ENCODE measurements at places on chromosomes 12 and 14.

GRCh38 chr12:116164250-116165035 is 113.0 kb downstream of the MED13L start:
- H3K27ac ChIP-seq = no peak overlapping the region
- peaks cover 4% of the 10 kb centered on the region for H3K4me1 ChIP-seq
- no peaks in the 10 kb centered on the region for H3K36me3 ChIP-seq
- no peak for DNase-seq

GRCh38 chr12:90151491-90152015 is 442.9 kb upstream of the ATP2B1 start:
- no peak overlapping the region for H3K4me3 ChIP-seq
- no peaks in the 10 kb centered on the region for H3K36me3 ChIP-seq
- peak; percentile 32 for DNase-seq
- no peak overlapping the region for H3K27ac ChIP-seq

GRCh38 chr14:67722293-67722692 is 20.6 kb downstream of the RDH12 start:
- H3K4me3 ChIP-seq = no peak overlapping the region
- no peak overlapping the region for H3K27ac ChIP-seq
- no peaks in the 10 kb centered on the region for H3K36me3 ChIP-seq
- no peaks in the 10 kb centered on the region for H3K4me1 ChIP-seq

DNA sequence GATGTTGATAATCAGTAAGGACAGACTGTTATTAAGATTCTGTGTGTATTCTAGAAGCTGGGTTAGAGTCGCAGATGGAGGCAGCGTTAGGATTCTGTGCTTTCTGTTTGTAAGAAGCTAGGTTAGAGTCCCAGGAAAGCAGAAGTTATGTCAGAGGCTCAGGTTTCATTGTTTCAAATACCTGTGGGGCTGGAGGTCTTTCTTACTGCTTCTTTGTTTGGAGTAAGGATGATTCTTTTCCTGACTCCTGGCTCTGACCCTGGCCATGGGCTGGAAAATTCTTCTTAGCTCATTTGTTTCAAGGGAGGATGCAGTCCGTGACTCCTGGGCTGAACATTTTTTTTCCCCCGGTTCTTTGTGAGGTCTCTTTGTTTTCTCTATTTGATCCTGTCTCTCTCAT is 5.2 kb downstream of the MUCL1 start:
- H3K4me1 ChIP-seq = no peaks in the 10 kb centered on the region
- H3K27ac ChIP-seq = no peak overlapping the region
- no peak overlapping the region for H3K4me3 ChIP-seq
- DNase-seq = no peak
- no peaks in the 10 kb centered on the region for H3K36me3 ChIP-seq

DNA sequence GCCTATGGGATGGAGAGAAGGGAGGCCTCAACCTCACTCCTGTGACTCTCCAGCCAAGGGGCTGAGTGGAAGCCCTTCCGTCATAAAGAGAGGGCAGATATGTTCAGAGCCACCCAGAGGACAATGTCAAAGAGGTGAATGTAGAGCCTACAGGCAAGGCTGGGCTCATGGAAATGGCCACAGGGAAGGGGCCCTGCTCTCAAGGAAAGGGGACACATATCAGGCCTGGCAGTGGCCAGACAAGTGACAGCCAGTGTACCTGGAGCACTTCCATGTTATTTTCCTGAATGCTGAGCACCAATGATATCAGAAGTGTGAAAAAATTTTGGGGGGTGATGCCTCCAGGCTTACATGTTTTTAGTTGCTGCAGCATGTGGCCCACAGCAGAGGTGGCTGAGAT is 36.6 kb upstream of the DDX11 start:
- no peaks in the 10 kb centered on the region for H3K4me1 ChIP-seq
- no peak overlapping the region for H3K4me3 ChIP-seq
- H3K27me3 ChIP-seq = no peaks in the 10 kb centered on the region

- H3K36me3 ChIP-seq = no peaks in the 10 kb centered on the region
- no peaks in the 10 kb centered on the region for H3K27me3 ChIP-seq
- no peaks in the 10 kb centered on the region for H3K4me1 ChIP-seq
Observed at GRCh38 chr14:58972233-58973017, 216.0 kb upstream of the DAAM1 start.

DNA sequence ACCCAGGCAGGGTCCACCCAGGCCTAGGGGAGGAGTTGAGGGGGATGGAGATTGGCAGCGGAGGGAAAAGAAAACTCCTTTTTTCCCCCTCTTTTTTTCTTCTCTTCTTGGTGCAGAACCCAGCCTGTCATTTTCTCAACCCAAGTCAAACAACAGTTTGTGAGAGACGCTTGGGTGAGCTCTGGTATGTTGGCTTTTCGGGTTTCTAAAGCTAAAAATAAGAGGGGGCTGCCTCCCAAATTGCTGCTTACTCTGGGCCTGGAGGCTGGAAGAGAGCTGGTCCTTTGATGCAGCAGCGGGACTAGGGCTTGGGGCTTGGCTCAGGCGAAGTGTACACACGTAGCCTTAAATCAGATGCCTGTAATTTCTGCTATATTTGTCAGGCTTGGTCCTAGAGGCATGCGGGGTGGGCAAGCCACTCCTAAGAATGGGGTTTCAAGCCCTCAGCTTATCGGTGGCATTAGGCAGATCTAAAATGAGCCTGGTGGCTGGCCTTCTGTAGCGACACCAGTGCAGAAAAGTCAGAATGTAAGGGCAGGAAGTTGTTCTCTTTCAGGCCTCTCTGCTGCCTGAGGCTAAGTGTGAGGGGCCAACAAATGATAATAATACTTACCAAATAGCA is 816 bp upstream of the SLC8A3 start:
- H3K27me3 ChIP-seq = peaks cover 6% of the 10 kb centered on the region
- H3K4me1 ChIP-seq = no peaks in the 10 kb centered on the region
- H3K36me3 ChIP-seq = no peaks in the 10 kb centered on the region
- peak; percentile 10 for DNase-seq

GRCh38 chr12:100213016-100213891 is 12.6 kb downstream of the ACTR6 start:
- peaks cover 2% of the 10 kb centered on the region for H3K4me1 ChIP-seq
- H3K27me3 ChIP-seq = no peaks in the 10 kb centered on the region
- no peak overlapping the region for H3K27ac ChIP-seq
- no peak for DNase-seq
- peaks cover 13% of the 10 kb centered on the region for H3K36me3 ChIP-seq

DNA sequence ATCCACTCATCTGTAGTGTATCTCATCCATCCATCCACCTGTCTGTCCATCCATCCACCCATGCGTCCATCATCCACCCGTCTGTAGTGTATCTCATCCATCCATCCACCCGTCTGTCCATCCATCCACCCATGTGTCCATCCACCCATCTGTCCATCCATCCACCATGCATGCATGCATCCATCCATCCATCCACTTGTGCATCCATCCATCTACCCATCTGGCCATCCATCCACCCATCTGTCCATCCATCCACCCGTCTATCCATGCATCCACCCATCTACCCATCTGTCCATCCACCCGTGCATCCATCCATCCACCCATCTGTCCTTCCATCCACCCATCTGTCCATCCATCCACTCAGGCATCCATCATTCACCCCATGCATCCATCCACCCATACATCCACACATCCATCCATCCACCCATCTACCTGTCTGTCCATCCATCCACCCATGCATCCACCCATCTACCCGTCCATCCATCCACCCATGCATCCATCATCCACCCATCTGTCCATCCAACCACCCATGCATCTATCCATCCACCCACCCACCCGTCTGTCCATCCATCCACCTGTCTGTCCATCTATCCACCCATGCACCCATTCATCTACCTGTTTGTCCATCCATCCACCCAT is 28.5 kb downstream of the FBRSL1 start:
- no peaks in the 10 kb centered on the region for H3K27me3 ChIP-seq
- no peak overlapping the region for H3K4me3 ChIP-seq
- peaks cover 5% of the 10 kb centered on the region for H3K36me3 ChIP-seq
- no peak overlapping the region for H3K27ac ChIP-seq

- no peaks in the 10 kb centered on the region for H3K4me1 ChIP-seq
- no peak for DNase-seq
- no peak overlapping the region for H3K27ac ChIP-seq
- H3K4me3 ChIP-seq = no peak overlapping the region
- H3K36me3 ChIP-seq = no peaks in the 10 kb centered on the region
Observed at GRCh38 chr14:60773558-60773957, 39.0 kb downstream of the MNAT1 start.

- no peak for DNase-seq
- no peak overlapping the region for H3K27ac ChIP-seq
- no peaks in the 10 kb centered on the region for H3K27me3 ChIP-seq
- no peaks in the 10 kb centered on the region for H3K36me3 ChIP-seq
Observed at GRCh38 chr12:63305901-63306875, 155.2 kb upstream of the AVPR1A start.

DNA sequence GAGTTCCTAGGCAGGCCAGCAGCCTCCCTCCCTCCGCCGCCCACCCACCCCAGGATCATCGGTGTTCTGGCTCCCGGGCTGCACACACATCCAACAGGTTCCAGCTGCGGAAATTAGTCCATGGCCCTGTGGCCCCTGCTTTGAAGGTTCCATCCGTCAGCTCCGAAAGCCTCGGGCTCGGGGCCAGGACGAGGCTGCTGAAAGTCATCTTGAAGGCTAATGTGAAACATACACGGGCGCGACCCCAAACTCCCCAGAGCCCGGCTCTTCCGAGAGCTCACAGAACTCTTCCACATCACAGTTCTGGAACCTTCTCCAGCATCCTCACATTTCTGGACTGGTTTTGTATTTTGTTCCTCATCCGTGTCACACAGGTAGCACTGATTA is 19.8 kb downstream of the KDM2B start:
- H3K27me3 ChIP-seq = no peaks in the 10 kb centered on the region
- H3K4me3 ChIP-seq = no peak overlapping the region
- no peaks in the 10 kb centered on the region for H3K36me3 ChIP-seq
- no peaks in the 10 kb centered on the region for H3K4me1 ChIP-seq

- H3K36me3 ChIP-seq = peaks cover 12% of the 10 kb centered on the region
- no peak overlapping the region for H3K4me3 ChIP-seq
- peak; percentile 79 for DNase-seq
- peaks cover 2% of the 10 kb centered on the region for H3K4me1 ChIP-seq
- no peaks in the 10 kb centered on the region for H3K27me3 ChIP-seq
- peak overlapping the region; percentile 1 for H3K27ac ChIP-seq
Observed at GRCh38 chr14:90301668-90302090, 30.1 kb downstream of the NRDE2 start.

GRCh38 chr12:31897781-31898503 is 61.3 kb upstream of the RESF1 start:
- no peak overlapping the region for H3K27ac ChIP-seq
- peak overlapping the region; percentile 38 for H3K4me3 ChIP-seq
- H3K27me3 ChIP-seq = no peaks in the 10 kb centered on the region
- peak; percentile 83 for DNase-seq
- H3K4me1 ChIP-seq = no peaks in the 10 kb centered on the region

GRCh38 chr14:47302121-47302520 is 373.3 kb downstream of the MDGA2 start:
- no peaks in the 10 kb centered on the region for H3K27me3 ChIP-seq
- H3K4me3 ChIP-seq = no peak overlapping the region
- H3K4me1 ChIP-seq = no peaks in the 10 kb centered on the region
- H3K27ac ChIP-seq = no peak overlapping the region

DNA sequence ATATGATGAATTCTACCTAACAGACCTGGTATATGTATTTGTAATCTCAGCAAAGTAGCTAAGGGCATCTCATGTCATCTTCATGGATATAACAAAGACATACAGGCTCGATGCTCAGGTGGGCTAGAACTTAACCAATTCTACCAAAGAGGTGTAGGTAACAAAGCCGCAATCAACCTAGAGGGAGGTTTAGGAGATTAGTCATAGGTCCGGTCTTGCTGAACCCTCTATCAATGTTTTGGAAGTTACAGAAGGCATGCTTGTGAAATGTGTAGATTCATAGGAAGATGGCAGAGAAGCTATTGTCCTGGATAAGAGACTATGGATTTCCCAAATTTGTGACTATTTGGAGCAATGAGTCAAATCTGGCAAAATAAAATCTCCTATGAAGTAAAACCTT is 42.6 kb upstream of the SYCP3 start:
- no peaks in the 10 kb centered on the region for H3K4me1 ChIP-seq
- H3K4me3 ChIP-seq = no peak overlapping the region
- DNase-seq = no peak
- H3K36me3 ChIP-seq = no peaks in the 10 kb centered on the region

- no peaks in the 10 kb centered on the region for H3K4me1 ChIP-seq
- H3K4me3 ChIP-seq = no peak overlapping the region
- no peaks in the 10 kb centered on the region for H3K36me3 ChIP-seq
- DNase-seq = peak; percentile 51
Observed at GRCh38 chr14:99093532-99094517, 178.2 kb downstream of the BCL11B start.

DNA sequence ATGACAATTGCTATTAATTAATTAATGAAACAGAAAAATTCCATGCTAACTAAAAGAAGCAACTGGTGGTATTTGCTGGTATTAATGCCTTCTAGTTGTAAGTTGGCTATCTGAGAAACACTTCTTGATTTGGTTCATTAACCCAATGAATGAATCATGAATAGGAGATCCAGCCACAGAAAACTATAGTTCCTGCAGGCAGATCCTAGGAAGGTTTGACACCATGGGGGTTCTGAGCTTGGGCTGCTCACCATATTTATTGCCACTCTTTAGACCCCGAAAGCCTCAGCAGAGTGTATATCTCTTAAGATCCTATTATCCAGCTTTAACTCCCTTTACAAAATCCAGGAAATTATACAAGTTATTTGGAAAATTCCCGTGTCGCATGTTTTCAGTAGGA is 81.4 kb upstream of the REP15 start:
- no peaks in the 10 kb centered on the region for H3K4me1 ChIP-seq
- DNase-seq = no peak
- H3K4me3 ChIP-seq = no peak overlapping the region
- no peaks in the 10 kb centered on the region for H3K36me3 ChIP-seq
- H3K27me3 ChIP-seq = no peaks in the 10 kb centered on the region
- H3K27ac ChIP-seq = no peak overlapping the region

GRCh38 chr12:120215766-120216735 is 15.1 kb upstream of the RPLP0 start:
- H3K36me3 ChIP-seq = peaks cover 32% of the 10 kb centered on the region
- no peak overlapping the region for H3K27ac ChIP-seq
- no peaks in the 10 kb centered on the region for H3K4me1 ChIP-seq

DNA sequence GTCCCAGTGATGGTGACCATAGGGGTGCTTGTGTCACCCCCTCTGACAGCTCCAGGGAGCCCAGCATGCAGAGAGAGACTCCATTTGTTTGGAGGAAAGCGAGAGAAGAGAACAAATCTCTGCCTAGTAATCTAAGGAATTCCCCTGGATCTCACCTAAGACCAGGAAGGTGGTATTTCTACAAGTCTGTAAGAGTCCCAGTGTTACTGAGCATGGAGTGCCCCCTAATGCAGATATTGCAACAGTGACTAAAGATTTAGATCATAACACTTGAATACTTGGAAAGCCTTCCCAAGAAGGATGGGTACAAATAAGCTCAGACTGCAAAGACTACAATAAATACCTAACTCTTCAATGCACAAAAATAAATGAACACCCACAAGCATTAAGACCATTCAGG is 360.4 kb upstream of the GARIN6 start:
- no peaks in the 10 kb centered on the region for H3K27me3 ChIP-seq
- no peaks in the 10 kb centered on the region for H3K4me1 ChIP-seq
- DNase-seq = no peak
- no peaks in the 10 kb centered on the region for H3K36me3 ChIP-seq
- no peak overlapping the region for H3K4me3 ChIP-seq

- H3K4me3 ChIP-seq = no peak overlapping the region
- no peak for DNase-seq
- no peaks in the 10 kb centered on the region for H3K36me3 ChIP-seq
- no peak overlapping the region for H3K27ac ChIP-seq
- peaks cover 26% of the 10 kb centered on the region for H3K27me3 ChIP-seq
- peaks cover 6% of the 10 kb centered on the region for H3K4me1 ChIP-seq
Observed at GRCh38 chr12:116882742-116883141, 1.5 kb upstream of the HRK start.
